Keratinocyte (primary cell): ENCODE measurements at places on chromosomes 7 and 10.

DNA sequence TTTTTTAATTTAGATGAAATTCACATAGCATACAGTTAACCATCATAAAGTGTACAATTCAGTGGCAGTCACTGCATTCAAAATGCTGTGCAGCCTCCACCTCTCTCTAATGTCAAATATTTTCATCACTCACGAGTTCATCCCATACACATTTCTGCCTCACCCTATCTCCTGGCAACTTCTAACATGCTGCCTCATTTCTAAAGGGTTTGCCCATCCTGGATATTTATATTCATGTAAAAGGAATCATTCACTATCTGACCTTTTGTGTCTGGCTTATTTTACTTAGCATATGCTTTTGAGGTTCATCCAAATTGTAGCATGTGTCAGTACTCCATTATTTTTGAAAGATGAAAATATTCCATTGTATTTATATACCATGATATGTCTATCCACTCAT, 286.9 kb upstream of the VSTM2A start:
- no peak for DNase-seq

DNA sequence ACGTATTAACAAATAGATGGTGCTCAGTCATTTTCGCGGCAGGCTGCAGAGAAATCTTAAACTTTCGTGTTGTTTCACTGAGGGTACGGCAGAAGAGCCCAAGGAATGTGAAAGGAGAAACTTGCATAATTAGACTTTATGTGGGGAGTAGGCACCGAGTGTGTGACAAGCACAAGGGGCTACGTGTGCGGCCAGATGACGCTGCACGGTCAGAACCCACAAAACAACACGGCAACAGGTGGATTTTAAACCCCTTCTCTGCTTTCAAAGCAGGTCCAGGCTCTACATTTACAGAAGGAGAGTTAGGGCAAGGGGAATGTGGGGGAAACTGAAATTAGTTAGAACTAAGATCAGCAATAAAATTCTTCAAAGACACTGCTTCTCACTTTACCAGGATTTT, 392 bp upstream of the UCN3 start:
- no peak for DNase-seq

GRCh38 chr7:133051066-133051465, 30.8 kb downstream of the CHCHD3 start:
- DNase-seq, result no peak

DNA sequence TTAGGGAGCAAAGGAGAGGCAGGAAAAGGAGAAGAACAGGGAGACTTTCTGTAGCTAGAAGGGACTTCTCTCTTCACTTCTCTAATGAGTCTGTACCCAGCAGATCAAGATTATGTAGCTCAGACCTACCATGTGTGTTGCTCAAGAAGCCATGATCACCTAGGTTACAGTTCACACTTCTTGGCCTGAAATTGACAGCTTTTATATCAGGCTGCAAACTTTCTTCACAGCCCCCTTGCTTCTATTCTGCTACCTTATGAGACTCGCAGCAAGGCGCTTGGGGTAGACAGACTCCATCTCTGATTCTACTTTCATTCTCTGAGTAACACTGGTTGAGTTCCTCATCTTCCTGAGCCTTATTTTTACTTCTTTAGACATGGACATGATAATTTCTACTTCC, 19.6 kb upstream of the GIMAP2 start:
- DNase-seq, result no peak

GRCh38 chr7:77388055-77388641, 28.0 kb downstream of the GSAP start:
- DNase-seq, result no peak
